Naive thymus-derived CD4-positive, alpha-beta T cell (primary cell): ENCODE measurements at places on chromosomes 3 and 15. TPM values are rescaled to one million over a fixed set of nuclear protein-coding genes. Genes with fewer than 3 reads are reported as not detected.

DNA sequence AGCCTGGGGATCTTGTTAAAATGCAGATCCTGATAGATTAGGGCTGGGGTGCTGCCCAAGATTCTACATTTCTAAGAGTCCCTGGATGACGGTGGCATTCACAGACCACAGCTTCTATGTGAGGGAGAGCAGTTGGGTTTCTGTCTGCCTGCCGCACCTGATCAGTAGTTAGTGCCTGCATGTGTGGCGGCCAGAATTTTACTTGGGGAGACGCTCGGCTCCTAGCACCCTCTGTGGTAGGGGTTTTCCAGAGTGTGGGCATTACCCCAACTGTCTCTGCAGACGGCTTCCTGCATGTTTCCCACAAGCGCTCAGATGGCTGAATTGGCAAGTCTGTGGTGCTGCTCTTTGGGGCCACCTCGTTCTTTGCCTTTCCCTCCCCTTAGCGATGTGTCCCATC, 8.3 kb downstream of the GHRL start:
- peak overlapping the region; percentile 35 for H3K27ac ChIP-seq
- peaks cover 61% of the 10 kb centered on the region for H3K36me3 ChIP-seq
- DNase-seq, result peak; percentile 23
- H3K4me1 ChIP-seq, result peaks cover 13% of the 10 kb centered on the region
- H3K27me3 ChIP-seq, result no peaks in the 10 kb centered on the region

- no peaks in the 10 kb centered on the region for H3K36me3 ChIP-seq
- H3K27me3 ChIP-seq, result no peaks in the 10 kb centered on the region
- H3K27ac ChIP-seq, result no peak overlapping the region
- H3K4me1 ChIP-seq, result peaks cover 5% of the 10 kb centered on the region
- DNase-seq, result no peak
These were observed 8.6 kb downstream of the ZIC1 start for GRCh38 chr3:147417551-147418295.

- no peaks in the 10 kb centered on the region for H3K27me3 ChIP-seq
- H3K36me3 ChIP-seq, result no peaks in the 10 kb centered on the region
- H3K27ac ChIP-seq, result no peak overlapping the region
- DNase-seq, result no peak
These were observed 158.6 kb downstream of the CNTN6 start for GRCh38 chr3:1251282-1252060.

- no peak overlapping the region for H3K27ac ChIP-seq
- H3K27me3 ChIP-seq, result no peaks in the 10 kb centered on the region
- no peaks in the 10 kb centered on the region for H3K4me1 ChIP-seq
- no peak for DNase-seq
- H3K36me3 ChIP-seq, result no peaks in the 10 kb centered on the region
These were observed 53.5 kb downstream of the CEMIP start for GRCh38 chr15:80832686-80833085.

- H3K4me3 ChIP-seq, result no peak overlapping the region
- no peaks in the 10 kb centered on the region for H3K4me1 ChIP-seq
- no peak overlapping the region for H3K27ac ChIP-seq
- H3K36me3 ChIP-seq, result no peaks in the 10 kb centered on the region
- no peaks in the 10 kb centered on the region for H3K27me3 ChIP-seq
These were observed 12.7 kb upstream of the MINDY4B start for GRCh38 chr3:150917951-150918350.

GRCh38 chr3:4722103-4722502, 229.0 kb downstream of the ITPR1 start:
- no peak for DNase-seq
- no peaks in the 10 kb centered on the region for H3K36me3 ChIP-seq
- no peak overlapping the region for H3K27ac ChIP-seq
- no peaks in the 10 kb centered on the region for H3K27me3 ChIP-seq

GRCh38 chr3:78569804-78570203, 1198.0 kb downstream of the ROBO1 start:
- DNase-seq, result no peak
- H3K36me3 ChIP-seq, result no peaks in the 10 kb centered on the region
- no peaks in the 10 kb centered on the region for H3K4me1 ChIP-seq
- no peaks in the 10 kb centered on the region for H3K27me3 ChIP-seq

DNA sequence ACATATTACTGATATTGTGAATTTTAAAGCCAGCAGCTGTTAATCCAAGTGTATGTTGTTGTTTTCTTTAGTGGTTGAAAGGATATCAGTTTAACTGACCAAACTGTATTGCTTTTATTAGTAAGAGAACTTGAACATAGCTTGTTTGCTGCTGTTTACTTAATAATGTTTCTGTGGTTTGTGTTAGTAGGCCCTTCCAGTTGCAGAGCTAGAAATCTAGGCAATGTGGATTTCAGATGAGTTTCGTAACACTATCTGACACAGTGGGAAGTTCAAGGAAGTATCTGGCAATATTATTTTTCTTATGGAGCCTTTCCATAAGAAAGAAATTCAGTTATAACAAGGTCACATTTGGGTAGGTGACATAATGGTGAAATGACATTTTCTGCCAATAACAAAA, 18.5 kb downstream of the ZNF609 start:
- H3K27ac ChIP-seq, result no peak overlapping the region
- DNase-seq, result no peak

DNA sequence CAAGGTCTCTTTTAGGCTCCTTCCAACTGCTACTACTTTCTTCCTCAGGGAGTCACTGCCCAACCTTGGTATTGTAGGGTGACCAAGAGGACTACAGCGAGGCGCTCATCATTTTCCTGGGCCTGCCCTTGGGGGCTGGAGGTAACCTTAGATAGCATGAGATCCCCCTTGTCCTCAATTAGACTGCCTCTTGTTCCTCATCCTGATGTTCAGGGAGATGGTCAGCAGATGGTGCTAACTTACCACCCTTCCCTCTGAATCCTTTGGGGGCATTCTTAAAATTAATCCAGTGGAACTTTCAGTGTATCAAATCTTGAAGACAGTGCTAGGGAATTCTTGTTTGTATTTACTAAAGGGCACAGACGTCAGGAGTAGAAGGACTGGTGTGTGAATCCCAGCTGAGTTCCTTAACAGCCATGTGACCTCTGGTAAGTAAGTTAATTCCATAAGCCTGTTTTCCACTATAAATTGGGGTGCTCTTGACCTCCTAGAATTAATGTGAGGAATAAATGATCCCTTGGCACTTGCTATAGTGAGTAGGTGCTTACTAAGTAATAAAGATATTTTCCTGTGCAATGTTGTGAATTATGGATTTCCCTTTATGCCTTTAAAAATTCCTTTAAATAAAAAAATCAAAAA, 4.1 kb upstream of the CLPX start:
- H3K36me3 ChIP-seq, result no peaks in the 10 kb centered on the region
- H3K4me3 ChIP-seq, result no peak overlapping the region
- no peak for DNase-seq
- no peaks in the 10 kb centered on the region for H3K27me3 ChIP-seq
- no peak overlapping the region for H3K27ac ChIP-seq

- no peaks in the 10 kb centered on the region for H3K27me3 ChIP-seq
- H3K4me1 ChIP-seq, result peaks cover 4% of the 10 kb centered on the region
- no peak overlapping the region for H3K27ac ChIP-seq
- no peak overlapping the region for H3K4me3 ChIP-seq
These were observed 34.8 kb downstream of the DENND4A start for GRCh38 chr15:65757256-65757655.

- no peaks in the 10 kb centered on the region for H3K4me1 ChIP-seq
- H3K27me3 ChIP-seq, result no peaks in the 10 kb centered on the region
- H3K36me3 ChIP-seq, result no peaks in the 10 kb centered on the region
- H3K27ac ChIP-seq, result no peak overlapping the region
- no peak for DNase-seq
- no peak overlapping the region for H3K4me3 ChIP-seq
These were observed 104.9 kb upstream of the TRIM42 start for GRCh38 chr3:140573011-140573410.

DNA sequence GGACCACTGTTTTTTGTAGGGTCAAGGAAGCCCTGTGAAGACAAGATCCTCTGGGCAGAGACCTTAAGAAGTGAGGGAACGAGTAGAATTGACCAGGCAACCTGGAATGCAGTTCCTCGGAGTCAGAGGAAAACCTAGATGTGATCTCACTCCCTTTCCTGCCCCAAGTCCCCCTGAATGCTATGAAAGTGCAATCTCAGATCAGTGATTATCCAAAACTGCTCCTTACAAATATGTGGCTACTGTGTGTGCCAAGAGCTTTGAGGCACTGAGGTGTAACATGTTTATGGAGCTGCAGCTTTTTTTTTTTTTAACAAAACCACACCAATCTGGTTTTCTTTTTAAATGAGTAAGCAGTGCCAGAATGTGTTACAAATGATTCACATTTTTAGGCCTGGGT, 35.8 kb downstream of the THSD4 start:
- no peak for DNase-seq
- no peaks in the 10 kb centered on the region for H3K36me3 ChIP-seq
- no peak overlapping the region for H3K27ac ChIP-seq
- no peaks in the 10 kb centered on the region for H3K4me1 ChIP-seq

Gene CD96
- total RNA-seq, result 219 TPM

GRCh38 chr3:13693441-13693840, 144.5 kb downstream of the FBLN2 start:
- no peaks in the 10 kb centered on the region for H3K4me1 ChIP-seq
- H3K4me3 ChIP-seq, result no peak overlapping the region
- H3K36me3 ChIP-seq, result no peaks in the 10 kb centered on the region
- no peak for DNase-seq

Gene SERPINI2
- total RNA-seq, result not detected in 2 replicates

DNA sequence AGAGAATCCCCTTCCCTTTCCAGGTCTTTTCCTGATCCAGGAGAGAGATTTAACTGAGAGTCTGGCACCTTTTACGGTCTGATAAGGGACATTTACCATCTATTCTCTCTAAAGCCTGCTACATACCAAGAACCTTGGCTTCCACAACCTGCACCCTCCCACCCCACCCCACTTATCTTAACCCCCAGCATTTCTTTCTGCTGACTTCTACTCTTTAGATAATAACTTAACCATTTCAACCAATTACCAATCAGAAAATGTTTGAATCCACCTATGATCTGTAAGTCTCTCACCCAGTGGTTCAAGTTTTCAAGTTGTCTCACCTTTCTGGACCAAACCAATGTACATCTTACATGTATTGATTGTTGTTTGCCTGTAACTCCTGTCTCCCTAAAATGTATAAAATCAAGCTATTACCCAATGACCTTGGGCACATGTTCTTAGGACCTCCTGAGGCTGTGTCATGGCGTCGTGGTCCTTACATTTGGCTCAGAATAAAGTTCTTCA, 74.0 kb downstream of the MCF2L2 start:
- DNase-seq, result no peak
- H3K36me3 ChIP-seq, result no peaks in the 10 kb centered on the region
- H3K4me3 ChIP-seq, result no peak overlapping the region
- no peak overlapping the region for H3K27ac ChIP-seq

GRCh38 chr3:106144030-106144429, 275.2 kb upstream of the CBLB start:
- no peaks in the 10 kb centered on the region for H3K27me3 ChIP-seq
- H3K36me3 ChIP-seq, result no peaks in the 10 kb centered on the region
- no peak overlapping the region for H3K4me3 ChIP-seq
- DNase-seq, result no peak
- no peak overlapping the region for H3K27ac ChIP-seq

Gene ITGB5
- 3.5 TPM for total RNA-seq

DNA sequence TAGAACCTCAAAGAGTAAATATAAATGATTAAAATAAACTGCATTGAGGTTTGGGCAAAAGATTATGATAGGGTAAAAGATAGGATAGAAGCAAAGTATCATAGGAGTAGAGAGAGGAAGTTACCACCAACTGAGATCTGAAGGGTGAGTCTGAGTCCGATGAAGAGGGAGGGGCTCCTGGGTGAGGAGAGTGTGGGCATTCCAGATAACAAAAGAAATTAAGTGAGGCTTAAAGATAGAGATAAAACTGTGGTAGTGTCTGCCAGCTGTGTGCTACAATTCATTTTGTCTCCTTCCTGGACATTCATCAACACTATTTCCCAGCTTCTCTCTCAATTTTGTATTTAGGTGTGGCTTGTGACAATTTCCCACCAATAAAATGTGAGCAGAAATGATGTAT, 343.0 kb upstream of the PLSCR5 start:
- DNase-seq, result no peak
- no peak overlapping the region for H3K4me3 ChIP-seq
- H3K36me3 ChIP-seq, result no peaks in the 10 kb centered on the region

Gene NOX5
- total RNA-seq, result not detected in 2 replicates

Gene GRM7
- not detected for total RNA-seq
